Stimulated activated CD8-positive, alpha-beta memory T cell treated with anti-CD3 and anti-CD28 coated beads, Interleukin-2, amount 100 ng/mL, for 1 hour (primary cell): ENCODE measurements at places on chromosomes 12 and 14.

DNA sequence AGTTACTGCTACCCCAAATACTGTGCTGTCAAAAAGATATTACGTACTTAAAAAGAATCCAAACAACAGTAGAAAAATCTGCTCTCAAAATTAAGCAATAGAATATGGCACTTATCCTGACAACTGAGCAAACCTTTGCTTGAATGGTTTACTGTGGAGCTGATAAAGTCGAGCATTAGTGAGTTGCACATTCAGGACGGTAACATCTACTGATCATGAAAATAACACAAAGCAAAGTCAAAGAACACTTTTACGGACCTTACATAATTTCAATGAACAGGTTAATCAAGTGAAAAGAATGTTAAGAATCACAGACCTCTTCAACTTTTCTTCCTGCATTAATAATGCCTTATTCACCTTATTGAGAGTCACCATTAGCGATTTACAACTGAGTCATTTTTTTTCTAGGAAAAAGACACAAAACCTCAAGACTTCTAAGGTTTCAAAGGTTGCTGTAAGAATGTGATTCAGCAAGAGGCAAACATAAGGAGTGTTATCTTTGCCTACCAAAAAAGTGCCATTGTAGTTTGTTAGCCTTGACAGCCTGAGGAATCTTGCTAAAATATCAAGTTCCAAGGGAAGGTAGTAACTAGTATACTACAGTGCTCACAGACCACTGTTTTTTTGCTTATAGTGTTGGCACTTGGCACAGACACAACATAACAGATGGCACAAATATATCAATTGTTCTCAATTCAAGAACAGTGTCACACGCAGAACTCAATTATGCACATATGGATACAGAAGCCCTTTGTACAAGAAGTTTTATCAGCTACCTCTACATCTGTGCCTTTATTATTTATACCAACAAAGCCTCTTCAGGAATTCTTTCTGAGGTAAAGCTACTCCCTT lies 334.2 kb upstream of the RPL10L start:
- no peak for DNase-seq

- no peak for DNase-seq
Observed at GRCh38 chr12:77433799-77434198, 368.4 kb upstream of the E2F7 start.

GRCh38 chr12:58248599-58248998 lies 307.2 kb downstream of the ATP23 start:
- no peak for DNase-seq

- no peak for DNase-seq
Observed at GRCh38 chr12:18620986-18621385, 116.8 kb downstream of the PLCZ1 start.

DNA sequence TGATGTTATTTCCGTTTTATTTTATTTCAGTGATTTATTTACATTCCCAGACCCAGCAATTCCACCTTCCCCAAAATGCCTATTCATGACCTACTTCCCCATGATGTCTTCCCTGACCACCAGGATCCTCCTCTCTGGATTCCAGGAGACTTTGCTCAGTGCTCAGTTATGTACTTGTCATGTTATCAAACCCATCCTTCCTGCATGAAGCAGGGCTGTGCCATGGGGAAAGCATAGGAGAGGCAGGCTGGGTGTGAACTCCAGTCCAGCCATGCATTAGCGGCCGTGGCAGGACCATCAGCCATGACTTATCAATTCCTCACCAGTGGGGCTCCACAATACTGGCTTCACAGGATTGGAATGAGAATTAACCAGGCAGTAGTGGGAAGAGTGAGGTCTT lies 57.8 kb downstream of the B4GALNT3 start:
- DNase-seq = no peak

- no peak for DNase-seq
Observed at GRCh38 chr14:68508581-68508980, 284.3 kb downstream of the ZFP36L1 start.

DNA sequence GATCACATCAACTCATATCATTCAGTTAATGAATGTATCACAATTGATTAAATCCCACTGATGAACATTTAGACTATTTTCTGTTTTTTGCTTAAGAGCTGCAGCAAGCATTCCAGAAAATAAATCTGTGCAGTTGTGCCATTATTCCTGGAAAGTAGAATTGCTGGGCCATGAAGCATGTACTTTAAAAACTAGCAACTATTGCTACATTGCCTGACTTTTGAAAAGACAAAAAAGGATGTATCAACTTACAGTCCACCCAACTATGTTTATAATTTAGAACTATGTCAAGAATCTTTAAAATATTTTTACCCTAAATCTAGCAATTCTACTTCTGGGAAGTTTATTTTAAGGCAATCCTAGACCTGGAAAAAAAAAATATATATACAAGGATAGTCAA lies 33.4 kb upstream of the ERGIC2 start:
- DNase-seq = no peak
